ENCODE measurements at places on chromosomes 5 and 9.

- peak; percentile 20 for DNase-seq
These were observed 1.6 kb downstream of the DMRT2 start for GRCh38 chr9:1051584-1052275.

GRCh38 chr9:134555094-134555650 is 86.4 kb upstream of the COL5A1 start:
- DNase-seq, result no peak

GRCh38 chr5:168734620-168735300 is 155.6 kb upstream of the PANK3 start:
- no peak for DNase-seq

- peak; percentile 89 for DNase-seq
These were observed 297.1 kb downstream of the KCTD16 start for GRCh38 chr5:144467792-144468191.

- no peak for DNase-seq
These were observed 87.7 kb downstream of the MACIR start for GRCh38 chr5:103346162-103346748.

- no peak for DNase-seq
These were observed 14.5 kb downstream of the ANP32B start for GRCh38 chr9:97997330-97998276.

- DNase-seq, result peak; percentile 12
These were observed 144.3 kb downstream of the MUSK start for GRCh38 chr9:110812886-110813285.

DNA sequence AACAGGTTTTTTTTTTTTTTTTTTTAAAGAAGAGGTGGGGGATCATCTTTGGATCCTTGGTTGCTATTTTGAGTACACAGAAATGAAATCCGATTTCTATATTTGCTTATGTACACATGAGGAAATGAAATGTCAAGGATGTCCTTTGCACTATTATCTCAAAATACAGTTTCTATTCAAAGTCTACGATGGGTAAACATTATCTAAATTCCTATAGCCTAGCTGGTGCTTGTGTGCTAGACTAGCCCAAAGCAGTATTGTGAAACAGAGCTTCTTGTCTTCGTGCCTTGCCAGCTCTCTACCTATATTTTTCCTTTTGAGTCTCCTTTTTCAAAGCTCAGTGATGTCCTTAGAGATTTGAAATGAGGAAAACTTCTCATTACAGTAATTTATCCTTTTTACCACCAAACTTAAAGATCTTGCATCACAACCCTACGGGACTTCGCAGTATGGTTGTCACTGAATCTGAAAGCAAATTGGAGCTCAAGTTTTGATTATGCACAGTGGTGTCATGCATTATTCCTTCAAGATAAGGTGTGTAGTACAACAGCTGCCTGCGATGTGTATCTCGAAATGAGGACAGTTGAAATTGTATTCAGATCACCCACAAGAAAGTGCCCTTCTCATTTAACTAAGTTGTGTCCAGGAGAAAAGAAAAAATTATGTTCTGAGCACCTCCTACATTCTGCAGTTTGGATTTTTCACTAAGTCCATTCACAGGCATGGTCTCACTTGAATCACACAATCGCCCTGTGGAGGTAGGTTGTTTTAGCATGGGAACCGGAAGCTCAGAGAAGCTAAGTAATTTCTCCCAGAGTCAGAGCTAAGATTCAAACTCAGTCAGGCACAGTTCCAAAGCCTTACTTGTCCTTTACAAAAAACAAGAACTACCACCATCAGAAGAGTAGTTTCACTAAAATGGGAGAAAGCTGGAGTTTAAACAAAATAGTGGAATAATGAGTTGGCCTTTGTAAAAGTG is 379.0 kb downstream of the GLIS3 start:
- no peak for DNase-seq

DNA sequence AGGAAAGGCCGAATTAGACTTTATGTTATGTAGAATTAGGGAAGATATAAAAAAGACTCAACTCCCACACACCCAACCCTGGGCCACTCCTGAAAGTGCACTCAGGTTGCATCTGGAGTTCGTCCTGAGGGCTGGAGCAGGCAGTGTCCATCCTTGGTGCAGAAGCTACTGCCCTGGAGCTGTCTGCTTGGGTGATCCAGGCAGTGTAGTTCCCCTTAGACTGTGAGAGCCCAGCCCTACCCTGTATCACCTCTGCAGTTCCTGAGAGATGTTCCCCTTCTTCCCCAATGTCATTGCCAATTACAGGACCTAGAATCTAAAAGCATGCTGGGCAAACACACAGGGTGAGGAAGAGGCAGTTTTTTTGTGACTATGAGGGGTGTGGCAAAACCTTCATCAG is 368.3 kb upstream of the ST8SIA4 start:
- no peak for DNase-seq

- DNase-seq, result no peak
These were observed 12.2 kb upstream of the SLC25A48 start for GRCh38 chr5:135822286-135822685.

DNA sequence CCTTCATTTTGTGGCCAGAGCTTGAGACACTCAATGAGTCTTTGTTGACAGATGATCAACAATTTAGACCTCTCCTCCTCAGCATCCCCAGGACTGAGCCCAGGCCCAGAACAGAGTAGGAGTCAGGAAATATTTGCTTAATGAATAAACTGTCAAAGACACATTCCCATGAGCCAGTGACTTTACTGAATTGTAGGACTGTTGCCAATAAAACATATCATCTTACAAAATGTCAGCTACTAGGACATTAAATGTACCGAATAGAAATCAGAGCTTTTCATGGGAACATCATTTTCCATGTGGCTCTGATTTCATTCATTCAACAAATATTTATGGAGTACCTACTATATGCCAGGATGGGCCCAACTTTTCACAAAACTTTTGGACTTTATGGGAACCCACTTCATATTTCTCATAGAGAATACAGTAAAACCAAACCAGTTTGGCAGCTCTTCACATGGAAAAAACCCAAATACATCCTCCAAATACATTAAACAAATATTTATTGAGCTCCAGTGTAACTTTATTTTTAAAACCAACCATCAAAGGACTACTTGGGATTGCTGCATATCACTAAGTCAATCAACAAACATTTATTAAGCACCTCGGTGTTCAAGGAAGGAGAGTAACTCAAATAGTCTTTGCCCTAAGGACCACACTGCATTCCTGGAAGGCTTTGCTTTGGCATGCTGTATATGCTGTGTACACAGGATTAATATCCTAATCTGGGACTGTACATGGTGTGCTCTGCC is 11.4 kb downstream of the VDAC1 start:
- DNase-seq, result no peak

DNA sequence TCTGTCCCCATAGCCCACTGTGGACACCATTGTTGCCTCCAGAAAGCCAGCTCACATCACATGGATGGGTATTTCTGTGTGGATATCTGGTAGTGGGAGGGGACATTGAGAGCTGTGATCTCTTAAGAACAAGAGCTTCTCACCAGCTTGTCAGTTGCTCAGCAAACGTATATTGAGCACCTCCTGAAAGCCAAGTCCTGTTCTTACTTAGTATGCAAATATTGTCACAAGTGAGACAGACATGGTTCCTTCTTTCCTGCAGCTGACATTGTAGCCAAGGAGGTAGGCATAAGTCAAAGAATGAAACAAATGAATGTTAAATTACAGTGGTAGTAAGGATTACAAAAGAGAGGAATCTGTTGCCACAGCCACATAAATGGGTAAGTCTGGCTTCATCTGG is 3.8 kb downstream of the TCOF1 start:
- no peak for DNase-seq

DNA sequence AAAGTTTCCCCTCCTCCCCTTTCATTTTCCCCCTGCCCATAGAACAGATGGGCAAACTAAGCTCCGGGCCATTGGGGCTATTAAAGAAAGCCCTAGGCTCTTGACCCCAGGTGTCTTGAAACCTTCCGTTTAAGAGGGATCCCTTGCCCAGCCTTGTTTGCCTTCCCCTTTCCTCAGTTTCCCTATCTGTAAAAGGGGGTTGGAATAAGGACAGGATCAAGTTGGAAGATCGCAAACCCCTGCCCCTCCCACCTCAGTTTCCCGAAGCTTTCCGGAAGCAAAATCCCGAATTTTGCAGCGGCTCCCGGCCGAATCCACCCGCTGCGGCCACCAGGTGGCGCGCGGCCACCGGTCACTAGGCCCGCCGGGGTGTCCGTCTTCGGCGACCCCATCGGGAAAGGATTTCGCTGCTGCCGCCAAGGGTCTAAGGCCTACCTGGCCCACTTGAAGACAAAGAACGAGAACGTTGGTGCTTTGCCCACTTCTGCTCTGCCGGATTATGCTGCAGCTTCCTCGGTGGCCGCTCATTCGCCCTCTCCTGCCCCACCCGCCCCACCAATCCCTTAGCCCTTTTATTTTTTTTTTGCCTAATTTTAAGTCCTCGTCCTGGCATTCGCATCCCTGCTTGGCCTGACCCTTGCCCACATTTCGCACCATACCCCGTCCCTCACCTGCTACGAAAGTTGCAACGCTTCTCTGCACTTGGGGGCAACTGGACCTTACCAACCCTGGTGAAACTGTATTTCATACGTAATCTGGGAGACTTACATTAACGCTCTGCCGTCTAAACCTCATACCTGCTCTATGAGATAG is 962 bp upstream of the NR6A1 start:
- peak; percentile 77 for DNase-seq

GRCh38 chr5:6814816-6815215 is 101.6 kb downstream of the TENT4A start:
- DNase-seq, result no peak

DNA sequence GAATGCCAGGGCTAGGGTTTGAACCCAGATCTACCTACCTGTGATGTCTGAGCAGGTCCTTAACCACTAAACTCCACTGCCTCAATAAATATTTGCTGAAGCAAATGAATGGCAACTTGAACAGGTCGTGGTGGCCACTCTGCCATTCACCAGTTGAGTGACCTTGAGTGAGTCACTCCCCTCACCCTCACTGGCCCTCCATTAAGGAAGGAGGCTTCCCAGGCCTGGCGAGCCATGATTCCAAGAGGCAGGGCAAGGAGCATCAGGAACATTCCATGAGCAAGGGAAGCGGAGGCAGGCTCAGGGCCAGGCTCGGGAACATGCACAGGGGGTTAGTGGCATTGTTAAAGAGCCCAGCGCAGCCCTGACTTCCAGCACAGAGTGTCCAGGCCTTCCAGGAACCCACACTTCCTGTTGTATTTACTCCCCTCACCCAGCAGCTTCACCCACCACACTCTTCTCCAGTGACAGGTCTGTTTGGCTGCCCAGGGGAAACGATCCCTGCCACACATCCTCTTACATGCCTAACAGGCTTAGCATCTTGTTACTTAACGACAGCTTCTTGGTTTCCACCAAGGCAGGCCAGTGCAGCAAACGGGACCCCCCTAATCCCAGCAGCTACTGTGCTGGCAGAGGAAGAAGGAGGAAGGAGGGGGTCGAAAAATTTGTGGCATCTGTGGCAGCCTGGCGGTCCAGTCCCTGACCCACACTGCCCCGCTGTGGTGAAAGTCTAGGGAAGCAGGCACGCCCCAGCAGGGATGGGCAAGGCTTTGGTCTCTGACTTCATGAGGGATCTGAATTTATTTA is 43.7 kb upstream of the TTC1 start:
- peak; percentile 8 for DNase-seq

DNA sequence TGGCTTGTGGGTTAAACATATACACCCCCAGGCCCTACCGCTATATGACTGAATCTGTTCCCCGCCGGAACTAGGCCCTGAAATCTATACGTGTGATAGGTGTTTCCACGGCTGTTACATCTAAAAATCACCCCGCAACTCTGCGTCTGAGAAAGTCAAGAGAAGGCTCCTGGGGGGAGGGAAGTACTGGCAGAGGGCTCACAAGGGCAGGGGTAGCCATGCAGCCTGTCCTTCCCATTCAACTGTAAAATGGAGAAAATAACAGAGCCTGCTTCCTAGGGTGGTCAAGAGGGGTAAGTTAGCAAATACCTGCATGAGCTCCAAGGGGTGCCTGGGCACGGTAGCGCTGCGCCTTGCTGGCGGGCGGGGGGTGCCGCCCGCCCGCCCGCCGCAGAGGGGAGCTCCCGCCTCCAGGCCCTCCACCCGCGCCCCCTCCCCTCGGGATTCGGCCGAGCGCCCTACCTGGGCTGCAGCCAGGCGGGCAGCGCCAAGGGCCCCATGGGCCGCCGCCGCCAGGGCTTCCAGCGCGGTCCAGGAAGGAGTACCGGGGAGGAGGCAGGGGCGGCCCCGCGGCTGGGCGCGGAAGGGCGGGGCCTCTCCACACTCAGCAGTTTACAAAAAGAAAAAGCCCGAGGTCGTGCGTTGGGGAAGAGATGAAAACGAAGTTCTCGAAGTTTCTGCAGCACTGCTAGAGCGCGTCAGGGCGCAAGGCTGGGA is at the start of gene HACD4:
HACD4 (minus strand) TSS at position 550 of the 717 bp plus-strand sequence; CDS start at position 500, 50 bp downstream.
- no peak for DNase-seq

GRCh38 chr5:145853781-145854376 is 18.7 kb upstream of the PRELID2 start:
- DNase-seq, result no peak

GRCh38 chr9:110655754-110656641 is 12.6 kb upstream of the MUSK start:
- DNase-seq, result no peak

DNA sequence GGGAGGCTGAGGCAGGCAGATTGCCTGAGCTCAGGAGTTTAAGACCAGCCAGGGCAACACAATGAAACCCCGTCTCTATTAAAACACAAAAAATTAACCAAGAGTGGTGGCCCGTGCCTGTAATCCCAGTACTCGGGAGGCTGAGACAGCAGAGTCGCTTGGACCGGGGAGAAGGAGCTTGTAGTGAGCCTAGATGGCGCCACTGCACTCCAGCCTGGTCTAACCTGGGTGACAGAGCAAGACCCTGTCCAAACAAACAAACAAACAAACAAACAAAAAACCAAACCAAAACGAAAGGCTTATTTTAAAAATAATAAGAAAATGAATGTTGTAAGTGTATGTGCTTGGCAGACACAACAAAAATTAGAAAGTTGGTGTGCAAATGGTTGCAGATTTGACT is 536.3 kb upstream of the PTPRD start:
- no peak for DNase-seq

GRCh38 chr5:94544031-94544650 is 74.3 kb downstream of the KIAA0825 start:
- DNase-seq, result no peak

DNA sequence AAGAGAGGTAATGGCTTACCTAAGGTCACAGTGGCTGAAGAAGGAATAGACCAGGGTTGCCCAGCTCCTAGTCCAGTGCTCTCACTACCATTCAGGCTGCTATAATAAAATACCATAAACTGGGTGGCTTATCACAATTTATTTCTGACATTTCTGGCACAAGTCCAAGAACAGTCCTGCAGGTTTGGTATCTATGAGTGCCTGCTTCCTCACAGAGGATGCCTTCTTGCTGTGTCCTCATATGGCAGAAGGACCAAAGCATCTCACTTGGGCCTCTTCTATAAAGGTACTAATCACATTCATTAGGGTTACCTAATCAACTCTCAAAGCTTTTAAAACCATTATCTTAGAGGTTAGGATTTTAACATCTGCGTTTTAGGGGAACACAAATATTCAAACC is 17.2 kb downstream of the STARD4 start:
- DNase-seq, result no peak

- no peak for DNase-seq
These were observed 265.8 kb upstream of the IRX4 start for GRCh38 chr5:2148312-2149194.

- no peak for DNase-seq
These were observed 27.6 kb downstream of the ZDHHC11B start for GRCh38 chr5:756865-757345.
